AG20443 (cell line): ENCODE measurements at places on chromosomes 13 and 19.

DNA sequence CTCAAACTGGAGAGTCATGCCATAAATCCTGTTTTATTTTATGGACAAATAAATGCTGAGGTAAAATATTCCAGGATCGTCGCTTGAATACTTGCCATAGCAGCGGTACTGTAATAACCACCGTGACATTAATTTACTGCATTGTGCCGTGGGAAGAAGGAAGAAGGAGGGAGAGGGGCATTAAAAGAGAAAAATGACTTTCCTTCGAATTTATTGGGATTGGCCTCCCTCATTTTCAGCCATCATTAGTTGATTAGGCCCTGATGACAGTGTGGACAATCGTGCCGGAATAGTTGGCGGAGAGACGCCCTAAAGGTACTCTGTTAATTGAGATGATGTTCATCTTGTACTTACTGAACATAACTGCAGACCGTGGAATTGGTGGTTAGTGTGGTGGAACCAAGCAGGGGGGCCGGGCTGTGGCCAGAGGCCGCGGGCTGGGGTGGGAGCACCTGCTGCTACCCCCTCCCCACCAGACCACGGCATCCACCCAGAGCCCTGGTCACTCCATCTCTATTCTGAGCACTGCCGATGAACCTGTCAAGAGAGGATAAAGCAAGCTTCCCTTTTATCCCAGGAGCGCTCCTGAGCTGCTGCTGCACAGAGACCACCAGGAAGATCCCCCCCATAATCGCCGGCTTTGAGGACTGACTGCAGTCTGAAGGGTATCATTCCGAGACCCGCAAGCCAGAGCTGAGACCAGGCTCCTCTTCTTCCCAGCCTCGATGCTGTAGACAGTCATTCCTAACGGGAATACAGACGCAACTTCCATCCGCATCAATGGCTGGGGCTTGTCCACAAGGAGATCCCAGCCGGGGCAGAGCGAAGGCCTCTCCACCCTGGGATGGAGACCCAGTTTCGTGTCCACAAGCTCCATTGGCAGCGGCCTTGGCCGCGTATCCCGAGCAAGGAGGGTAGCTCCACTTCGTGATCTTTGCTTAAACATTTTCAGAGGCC is 168.3 kb upstream of the TSHZ3 start:
- DNase-seq = no peak

DNA sequence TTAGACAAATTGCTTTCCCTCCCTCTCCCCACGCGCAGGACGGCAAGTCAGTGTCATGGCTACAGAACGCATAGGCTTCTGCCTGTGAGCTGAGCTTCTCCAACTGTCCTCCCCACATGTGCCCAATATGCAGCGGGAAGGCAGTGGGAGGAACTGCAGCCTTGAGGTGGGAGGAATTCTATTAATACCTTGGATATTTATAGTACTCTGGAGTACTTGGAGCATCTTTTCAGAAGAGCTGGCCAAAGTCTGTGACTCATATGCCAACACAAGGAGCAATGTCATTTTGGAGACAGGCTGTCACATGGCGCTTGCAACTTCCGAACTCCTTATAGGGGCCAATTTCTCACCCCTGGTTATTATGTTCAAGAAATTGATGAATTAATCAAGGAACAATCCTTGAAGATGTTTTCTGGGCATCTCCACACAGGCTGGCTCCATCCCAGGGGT is 245.0 kb upstream of the SERP2 start:
- peak; percentile 57 for DNase-seq

- DNase-seq = no peak
These were observed 43.9 kb upstream of the FRY start for GRCh38 chr13:31987535-31988170.

- DNase-seq = no peak
These were observed 747.7 kb downstream of the PCDH17 start for GRCh38 chr13:58379221-58379620.

GRCh38 chr19:8811315-8812172 is 20.6 kb downstream of the ZNF558 start:
- no peak for DNase-seq

GRCh38 chr19:46392837-46393236 is 20.5 kb downstream of the CCDC8 start:
- DNase-seq = no peak

- no peak for DNase-seq
These were observed 723.7 kb upstream of the SLITRK1 start for GRCh38 chr13:84605927-84606326.

GRCh38 chr19:30001791-30002190 is 59.8 kb downstream of the URI1 start:
- no peak for DNase-seq

DNA sequence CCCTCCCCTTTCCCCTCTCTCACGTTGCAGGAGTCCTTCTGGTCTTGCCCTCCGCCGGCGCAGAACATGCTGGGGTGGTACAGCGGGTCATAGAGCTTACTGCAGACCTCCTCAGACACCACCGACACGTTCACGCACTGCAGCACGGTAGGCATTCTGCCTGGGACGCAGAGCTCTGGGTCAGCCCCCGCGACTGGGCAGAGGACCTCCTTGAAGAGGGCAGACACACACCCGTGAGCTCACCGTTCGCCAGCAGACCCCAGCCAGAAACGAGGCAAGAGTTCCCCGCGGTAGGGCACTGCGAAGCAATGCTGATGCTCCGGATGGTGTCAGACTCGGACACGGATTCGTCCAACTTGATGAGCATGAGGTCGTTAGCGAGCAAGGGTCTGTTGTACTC is 2.9 kb downstream of the KLK4 start:
- no peak for DNase-seq

GRCh38 chr13:44574466-44574855 is 1.7 kb downstream of the TSC22D1 start:
- DNase-seq = no peak

DNA sequence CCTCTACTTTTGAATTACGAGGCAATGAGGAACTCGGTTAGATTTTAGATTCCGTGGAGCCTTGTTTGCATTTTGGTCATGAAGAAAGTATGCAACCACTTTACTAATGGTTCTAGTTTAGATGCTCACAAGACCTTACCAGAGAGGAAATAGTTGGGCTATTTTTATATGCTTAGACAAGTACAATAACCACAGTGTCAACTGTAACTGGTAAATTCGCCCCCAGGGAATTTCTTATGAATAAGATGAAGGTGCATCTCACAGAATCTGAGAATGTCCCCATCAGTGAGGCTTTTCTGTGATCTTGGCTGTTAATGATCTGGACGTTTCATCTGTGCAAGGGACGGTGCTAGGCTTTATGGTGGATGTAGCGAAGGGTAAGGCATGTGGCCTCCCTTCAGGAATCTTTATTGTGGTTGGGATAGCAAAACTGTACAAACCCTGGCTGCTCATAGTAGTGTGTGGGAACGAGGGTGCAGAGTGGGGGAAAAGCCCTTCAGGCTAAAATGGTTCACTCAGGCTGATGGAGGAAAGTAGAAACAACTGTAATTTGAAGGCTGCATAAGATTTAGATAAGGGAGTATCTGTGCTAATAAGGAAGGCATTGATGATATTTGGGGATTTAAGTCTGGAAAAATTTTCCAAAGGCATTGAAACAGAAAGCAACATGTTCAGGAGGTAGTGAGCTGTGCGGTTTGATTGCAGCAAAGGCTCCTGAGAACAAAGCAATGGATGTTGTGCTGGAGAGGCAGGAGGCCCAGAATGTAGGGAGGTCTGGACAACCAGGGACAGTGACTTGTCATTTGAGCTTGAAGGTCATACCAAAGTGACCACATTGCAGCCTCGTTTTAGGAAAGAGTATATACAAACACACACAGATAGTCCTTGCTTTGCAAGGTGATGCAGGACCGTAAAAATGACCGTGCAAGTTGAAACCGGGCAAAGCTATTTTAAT is 28.4 kb downstream of the UBAC2 start:
- DNase-seq = peak; percentile 75

GRCh38 chr13:74187564-74187963 is 53.4 kb upstream of the KLF12 start:
- no peak for DNase-seq

- no peak for DNase-seq
These were observed 16.4 kb downstream of the KLK2 start for GRCh38 chr19:50889638-50890037.

- peak; percentile 62 for DNase-seq
These were observed 41.0 kb downstream of the KL start for GRCh38 chr13:33057019-33057780.

DNA sequence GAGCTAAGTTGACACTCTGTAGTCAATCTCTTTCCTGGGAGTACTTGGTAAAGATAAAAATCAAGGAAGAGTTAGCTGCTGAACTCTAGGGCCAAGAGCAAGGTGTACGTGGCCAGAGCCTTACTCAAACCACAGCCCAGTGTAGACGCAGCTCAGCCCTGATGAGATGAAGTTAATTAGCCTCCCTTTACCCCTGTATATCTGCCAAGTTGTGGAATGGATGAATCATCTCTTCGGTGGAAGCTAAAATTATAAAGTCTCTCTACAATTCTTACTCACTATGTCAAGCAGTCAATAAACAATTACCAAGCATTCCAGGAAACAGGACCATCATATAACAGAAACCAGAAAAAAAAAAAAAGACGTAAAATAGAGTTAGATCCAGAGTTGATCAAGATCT is 146.9 kb upstream of the UFM1 start:
- peak; percentile 25 for DNase-seq

GRCh38 chr13:77554069-77554468 is 18.6 kb downstream of the SCEL start:
- no peak for DNase-seq

DNA sequence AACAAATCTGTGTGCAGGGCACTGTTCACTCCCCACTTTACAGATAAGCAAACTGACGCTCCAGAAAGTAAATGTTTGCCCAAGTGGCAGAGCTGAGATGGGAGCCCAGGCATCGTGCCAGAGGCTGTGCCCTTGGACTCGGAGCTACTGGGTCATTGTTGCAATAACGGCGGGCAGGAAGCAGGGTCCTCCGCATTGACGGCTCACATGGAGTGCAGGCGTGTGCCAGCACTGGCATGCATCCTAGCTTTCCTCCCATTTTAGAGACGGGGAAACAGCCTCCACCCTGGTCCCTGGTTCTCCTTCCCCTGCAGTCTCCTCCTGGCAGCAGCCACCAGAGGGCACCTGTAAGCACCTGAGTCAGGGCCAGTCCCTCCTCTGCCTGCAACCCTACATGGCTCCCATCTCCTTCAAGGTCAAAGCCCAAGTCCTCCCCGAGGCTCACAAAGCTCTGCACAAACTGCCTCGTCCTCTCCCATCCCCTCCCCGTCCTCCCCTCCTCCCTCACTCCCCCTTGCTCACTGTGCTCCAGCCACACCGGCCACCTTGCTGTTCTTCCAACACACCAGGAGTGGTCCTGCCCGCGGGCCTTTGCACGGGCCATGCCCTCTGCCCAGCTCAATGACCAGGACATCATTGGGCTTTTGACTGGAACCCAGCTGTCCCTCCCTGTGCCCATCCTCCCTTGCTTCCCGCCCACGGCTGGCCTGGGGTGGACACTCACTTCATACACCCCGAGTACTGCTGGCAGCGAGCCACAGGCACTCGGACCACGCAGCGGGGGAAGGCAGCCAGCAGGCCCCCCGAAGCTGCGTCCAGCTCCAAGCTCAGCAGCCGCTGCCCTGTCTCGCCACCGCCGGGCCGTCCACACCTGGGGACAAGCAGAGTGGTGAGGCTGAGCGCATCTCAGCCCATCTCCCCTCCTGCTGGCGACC is 7.7 kb upstream of the LRG1 start:
- no peak for DNase-seq

DNA sequence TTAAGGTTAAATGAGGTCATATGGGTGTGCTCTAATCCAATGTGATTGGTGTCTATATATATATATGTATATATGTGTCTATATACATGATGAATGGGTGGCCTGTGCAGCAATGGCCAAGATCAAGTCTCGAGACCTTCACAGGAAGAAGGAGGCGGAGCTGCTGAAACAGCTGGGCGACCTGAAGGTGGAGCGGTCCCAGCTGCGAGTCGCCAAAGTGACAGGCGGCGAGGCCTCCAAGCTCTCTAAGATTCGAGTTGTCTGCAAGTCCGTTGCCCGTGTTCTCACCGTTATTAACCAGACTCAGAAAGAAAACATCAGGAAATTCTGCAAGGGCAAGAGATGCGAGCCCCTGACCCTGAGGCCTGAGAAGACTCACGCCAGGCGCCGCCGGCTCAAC is 109.8 kb downstream of the EFNB2 start:
- DNase-seq = no peak

GRCh38 chr19:1418951-1419738 is 11.8 kb downstream of the DAZAP1 start:
- DNase-seq = no peak

DNA sequence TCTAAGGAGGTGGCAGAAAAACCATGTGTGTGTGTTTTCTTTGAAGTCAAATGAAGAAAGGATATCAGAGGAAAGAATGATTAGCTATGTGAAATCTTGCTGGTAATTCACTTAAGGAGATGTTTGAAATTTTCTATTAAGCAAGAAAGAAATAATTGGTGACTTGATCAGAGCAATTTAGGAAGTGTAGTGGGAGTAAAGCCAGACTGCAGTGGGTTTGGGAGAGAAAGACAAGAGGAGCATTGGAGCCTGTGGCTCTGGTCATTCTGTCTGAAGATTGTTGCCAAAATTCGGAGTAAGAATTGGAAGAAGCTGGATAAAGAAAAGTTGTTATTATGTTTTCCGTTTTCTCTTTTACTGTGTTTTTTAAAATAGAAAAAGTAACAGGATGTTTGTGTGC is 640.5 kb downstream of the GPC5 start:
- DNase-seq = no peak
